Glomerular endothelial cell (primary cell): ENCODE measurements at places on chromosomes 13 and 19. TPM values are rescaled to one million over a fixed set of nuclear protein-coding genes. Genes with fewer than 3 reads are reported as not detected.

Gene ZNF700
- total RNA-seq, result 4.6 and 7.9 TPM in 2 replicates

DNA sequence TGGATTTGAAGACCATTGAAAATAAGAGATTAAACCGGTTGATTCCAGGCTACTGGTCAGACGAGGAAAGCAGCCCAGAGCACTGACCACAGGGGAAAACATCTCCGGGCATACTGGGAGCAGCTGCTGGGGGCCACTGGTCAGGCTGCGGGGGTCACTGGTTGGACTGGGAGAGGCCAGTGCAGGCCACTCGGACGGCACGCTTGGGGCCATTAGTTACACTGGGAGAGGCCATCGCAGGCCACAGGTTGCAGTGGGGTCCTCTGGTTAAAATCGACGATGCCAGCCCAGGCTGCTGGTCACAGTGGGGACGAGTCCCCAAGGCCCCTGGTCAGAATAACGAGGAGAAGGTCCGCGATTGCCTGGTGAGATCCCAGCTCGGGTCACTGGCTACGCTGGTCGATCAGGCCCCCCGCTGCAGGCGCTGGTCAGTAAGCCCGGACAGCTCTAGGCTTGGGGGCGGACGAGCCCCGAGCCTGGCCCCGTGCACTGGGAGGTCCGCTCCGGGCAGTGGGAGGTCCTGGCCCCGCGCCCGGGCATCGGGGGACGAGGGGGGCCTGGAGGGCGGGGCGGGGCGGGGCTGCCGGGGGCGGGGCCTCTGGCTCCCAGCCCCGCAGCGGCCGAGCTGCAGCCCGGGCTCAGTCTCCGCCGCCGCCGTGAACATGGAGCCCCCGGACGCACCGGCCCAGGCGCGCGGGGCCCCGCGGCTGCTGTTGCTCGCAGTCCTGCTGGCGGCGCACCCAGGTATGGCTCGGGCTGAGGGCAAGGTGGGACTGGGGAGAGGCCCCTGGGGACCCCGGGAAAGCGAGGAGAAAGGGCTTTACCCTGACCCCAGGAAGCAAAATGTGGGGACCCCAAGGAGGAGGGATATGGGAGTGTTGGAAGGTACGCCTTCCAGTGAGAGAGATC, at the start of gene BCAM:
BCAM (plus strand) TSS at position 641 of the 909 bp plus-strand sequence; CDS start at position 663, 22 bp downstream.
- no peak for DNase-seq

Gene LRG1
- total RNA-seq, result 1.8 and 2.3 TPM in 2 replicates

GRCh38 chr19:40831502-40832430, 18.5 kb downstream of the CYP2A6 start:
- DNase-seq, result no peak

Gene CFAP97D2
- total RNA-seq, result not detected in 2 replicates

Gene FPR1
- total RNA-seq, result not detected in 2 replicates

- no peak for DNase-seq
Measured at GRCh38 chr19:45498411-45499195, at the start of gene PPM1N. PPM1N (plus strand) TSS chr19:45498443; CDS start chr19:45498473, 30 bp downstream.

Gene ZNF555
- total RNA-seq, result 5.8 and 9.1 TPM in 2 replicates

GRCh38 chr19:50558449-50558848, 9.8 kb downstream of the LRRC4B start:
- no peak for DNase-seq

Gene ZNF534
- total RNA-seq, result not detected in 2 replicates

GRCh38 chr13:82848766-82849165, 1033.5 kb downstream of the SLITRK1 start:
- DNase-seq, result no peak

DNA sequence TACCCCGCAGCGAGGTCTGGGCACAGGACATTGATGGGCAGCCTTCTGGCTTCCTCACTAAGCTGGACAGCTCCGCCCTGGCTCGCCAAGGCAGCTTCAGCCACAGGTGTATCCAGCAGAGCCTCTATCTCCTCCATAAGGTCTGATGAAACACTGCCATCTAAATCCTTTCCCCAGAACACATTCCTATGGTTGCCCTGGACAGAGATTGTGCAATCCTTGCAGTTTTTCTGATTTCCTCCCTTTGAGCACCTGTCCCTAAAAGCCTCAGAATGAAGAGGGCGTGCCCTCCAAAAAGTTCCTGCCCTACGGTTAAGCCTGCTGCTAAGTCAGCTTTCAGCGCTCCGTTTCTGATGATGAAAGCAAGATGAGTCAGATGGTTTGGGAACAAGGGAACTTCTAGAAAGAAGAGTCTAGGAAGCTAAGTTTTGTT, 21.0 kb downstream of the CLEC4M start:
- DNase-seq, result no peak

Gene FSD1
- total RNA-seq, result 20.9 and 38.3 TPM in 2 replicates

DNA sequence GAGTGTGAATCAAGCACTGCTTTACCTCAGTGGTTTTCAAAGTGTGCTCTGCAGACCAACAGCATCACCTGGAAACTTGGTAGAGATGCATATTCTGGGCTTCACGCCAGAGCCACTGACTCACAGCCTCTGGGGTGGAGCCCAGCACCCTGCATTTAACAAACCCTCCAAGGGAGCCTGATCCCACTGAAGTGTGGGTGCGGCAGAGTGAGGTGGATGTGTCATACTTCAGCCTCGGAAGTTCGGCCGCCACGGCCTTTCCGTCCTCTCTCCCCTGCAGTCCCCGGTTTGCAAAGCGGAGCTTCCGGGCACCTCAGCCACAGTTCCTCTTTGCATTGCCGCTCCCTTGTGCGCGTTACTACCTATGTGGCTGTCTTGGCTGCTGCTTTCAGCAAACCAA, 33.3 kb upstream of the MICU2 start:
- no peak for DNase-seq

Gene GPR12
- not detected in 2 replicates for total RNA-seq

Gene SLC7A10
- not detected in 2 replicates for total RNA-seq

Gene DMKN
- 17.4 TPM in 1 of 2 replicates, not detected in the other for total RNA-seq

DNA sequence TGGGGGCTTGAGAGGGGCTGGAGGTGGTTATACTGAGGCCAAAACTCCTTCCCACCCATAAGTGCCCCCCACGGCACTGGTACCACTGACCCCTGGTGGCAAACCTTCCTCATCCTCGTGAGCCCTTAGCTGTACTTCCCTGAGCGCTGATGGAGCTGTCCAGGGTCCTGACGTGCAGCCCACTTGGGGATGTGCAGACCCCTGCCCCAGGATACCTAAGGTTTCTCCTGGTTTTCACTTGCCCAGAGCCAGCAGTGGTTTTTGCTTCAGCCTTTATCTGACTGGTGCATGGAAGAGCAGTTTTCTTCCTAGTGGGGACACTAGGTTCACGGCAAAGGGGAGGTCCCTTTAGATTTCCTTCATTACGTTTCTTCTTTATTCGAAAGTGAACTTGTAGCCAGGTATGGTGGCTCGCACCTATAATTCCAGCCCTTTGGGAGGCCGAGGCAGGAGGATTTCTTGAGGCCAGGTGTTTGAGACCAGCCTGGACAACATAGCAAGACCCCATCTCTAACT, 28.7 kb upstream of the KCTD15 start:
- no peak for DNase-seq

Gene LYPD3
- total RNA-seq, result not detected in 2 replicates

- DNase-seq, result no peak
Measured at GRCh38 chr13:109593230-109593629, 193.2 kb downstream of the IRS2 start.

DNA sequence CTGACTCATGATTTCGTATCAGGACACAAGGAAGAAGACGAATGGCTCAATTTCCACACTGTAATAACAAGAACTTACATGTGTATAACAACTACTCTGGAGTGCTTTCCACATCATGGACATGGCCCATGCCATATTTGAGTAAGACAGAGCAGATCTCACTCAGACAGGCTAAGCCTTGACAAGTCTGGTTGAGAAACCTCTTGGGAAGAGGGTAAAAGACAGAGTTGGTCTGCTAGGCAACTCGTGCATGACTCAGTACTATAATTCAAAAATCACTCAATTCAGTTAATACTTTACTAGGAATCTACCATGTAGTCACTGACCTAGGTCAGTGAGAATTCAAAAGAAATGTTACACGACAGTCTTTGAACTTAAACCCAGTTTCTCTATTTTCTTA, 5.7 kb upstream of the THSD1 start:
- no peak for DNase-seq

- no peak for DNase-seq
Measured at GRCh38 chr13:92573467-92574057, 653.0 kb upstream of the GPC6 start.

GRCh38 chr19:38247734-38248268, 8.4 kb downstream of the PPP1R14A start:
- DNase-seq, result no peak

DNA sequence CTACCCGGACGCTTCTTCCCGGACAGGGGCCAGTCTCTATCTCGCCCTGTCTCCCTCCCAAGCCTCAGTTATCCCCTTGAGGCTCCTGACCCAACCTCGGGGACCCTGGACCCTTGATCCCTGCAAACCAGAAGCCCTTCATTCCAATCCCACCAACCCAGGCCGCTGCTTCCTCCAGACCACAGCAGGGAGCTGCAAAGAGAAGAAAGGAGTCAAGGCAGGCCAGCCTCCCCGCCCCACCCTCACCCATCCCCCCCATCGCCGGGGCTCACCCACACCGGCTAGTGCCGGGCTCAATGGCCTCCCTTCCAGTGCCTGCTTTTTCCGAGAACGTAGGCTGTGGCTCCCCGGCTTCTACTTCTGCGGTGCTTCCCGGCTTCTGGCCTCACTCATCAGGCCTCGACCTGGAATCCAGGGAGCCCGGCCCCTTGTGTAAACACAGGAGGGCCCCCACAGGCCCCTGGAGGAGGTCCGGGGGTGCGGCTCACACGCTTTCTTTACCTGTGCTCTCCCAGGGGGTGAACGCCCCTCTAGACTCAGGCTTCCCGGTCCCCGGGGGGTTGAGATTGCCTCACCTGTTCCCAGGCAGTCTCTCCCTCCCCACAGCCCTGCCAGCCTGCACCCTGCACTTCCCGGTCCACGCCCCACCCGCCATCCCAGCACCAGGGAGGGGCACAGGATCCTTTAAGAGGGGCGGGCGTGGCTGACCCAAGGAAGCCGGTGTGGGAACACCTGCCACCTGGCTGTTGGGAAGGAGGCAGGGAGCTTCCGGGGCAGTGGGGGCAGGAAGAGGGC, at the start of gene FAM83E:
FAM83E (minus strand) TSS at position 641 of the 795 bp plus-strand sequence. CDS start 1,704 bp downstream, outside the sequence.
- DNase-seq, result no peak

Gene ZSCAN1
- total RNA-seq, result not detected in 2 replicates

- DNase-seq, result no peak
Measured at GRCh38 chr19:54572696-54573311, 786 bp upstream of the LILRA2 start.

DNA sequence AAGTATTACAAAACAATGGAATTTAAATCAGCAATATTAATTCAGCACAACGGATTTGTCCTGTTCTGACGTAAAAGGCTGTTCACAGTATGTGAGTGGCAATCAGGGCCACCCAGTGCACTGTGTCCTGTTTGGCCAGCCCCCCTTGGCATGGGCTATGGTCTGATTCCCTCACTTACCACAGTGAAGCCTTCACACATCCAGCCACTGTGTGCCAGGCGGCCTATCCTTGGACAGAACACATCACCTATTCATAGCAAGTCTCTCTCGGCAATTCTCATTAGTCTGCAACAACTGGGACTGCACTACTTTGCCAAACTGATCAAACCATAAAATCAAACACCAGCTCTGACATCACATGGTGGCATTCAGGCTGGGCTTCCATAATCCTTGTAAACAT, 221.5 kb upstream of the TSHZ3 start:
- no peak for DNase-seq

GRCh38 chr13:97460004-97460775, 26.2 kb downstream of the RAP2A start:
- DNase-seq, result no peak

Gene FGF22
- total RNA-seq, result 0.35 TPM in 1 of 2 replicates, not detected in the other

Gene UBE2L5
- total RNA-seq, result 0.18 TPM in 1 of 2 replicates, not detected in the other

GRCh38 chr13:92415781-92416180, 810.8 kb upstream of the GPC6 start:
- DNase-seq, result no peak
